Activated T-cell treated with anti-CD3 and anti-CD28 coated beads, Interleukin-2, amount 50 U/mL, for 72 hours (primary cell): ENCODE measurements at places on chromosomes 7 and 10. TPM values are rescaled to one million over a fixed set of nuclear protein-coding genes. Genes with fewer than 3 reads are reported as not detected.

The MRLN gene
- total RNA-seq, result not detected

The CYP26C1 gene
- total RNA-seq, result not detected

The PNLIPRP1 gene
- total RNA-seq, result not detected

The IFIT2 gene
- 36.0 TPM for total RNA-seq

The RP9 gene
- 20.8 TPM for total RNA-seq

The TBX20 gene
- total RNA-seq, result not detected

The SDK1 gene
- total RNA-seq, result 6.3 TPM

The CLCN1 gene
- total RNA-seq, result 0.09 TPM

The SLC26A5 gene
- not detected for total RNA-seq

The TRIL gene
- not detected for total RNA-seq

The STK31 gene
- not detected for total RNA-seq

The SLC13A1 gene
- total RNA-seq, result not detected

The PTPN20 gene
- total RNA-seq, result 0.99 TPM

The ACTL6B gene
- total RNA-seq, result not detected

The UTF1 gene
- 0.21 TPM for total RNA-seq

The NKX2-3 gene
- total RNA-seq, result not detected

The PRSS37 gene
- not detected for total RNA-seq

The PBLD gene
- total RNA-seq, result 1.9 TPM

The PTN gene
- total RNA-seq, result not detected

The ASB4 gene
- total RNA-seq, result not detected

The UPK3B gene
- 3.2 TPM for total RNA-seq

The INSYN2A gene
- not detected for total RNA-seq

The SPRN gene
- total RNA-seq, result not detected

The RET gene
- total RNA-seq, result 0.67 TPM

The RNF148 gene
- not detected for total RNA-seq

The RAPGEF5 gene
- total RNA-seq, result 0.72 TPM

The FAM25C gene
- total RNA-seq, result not detected

The EMX2 gene
- not detected for total RNA-seq

The BLNK gene
- total RNA-seq, result not detected

The AGR2 gene
- not detected for total RNA-seq

The CABCOCO1 gene
- total RNA-seq, result not detected

The ADAM22 gene
- 3.2 TPM for total RNA-seq

The SLC18A3 gene
- total RNA-seq, result not detected
